Epithelial cell of esophagus (primary cell): ENCODE measurements at places on chromosomes 12 and 14.

DNA sequence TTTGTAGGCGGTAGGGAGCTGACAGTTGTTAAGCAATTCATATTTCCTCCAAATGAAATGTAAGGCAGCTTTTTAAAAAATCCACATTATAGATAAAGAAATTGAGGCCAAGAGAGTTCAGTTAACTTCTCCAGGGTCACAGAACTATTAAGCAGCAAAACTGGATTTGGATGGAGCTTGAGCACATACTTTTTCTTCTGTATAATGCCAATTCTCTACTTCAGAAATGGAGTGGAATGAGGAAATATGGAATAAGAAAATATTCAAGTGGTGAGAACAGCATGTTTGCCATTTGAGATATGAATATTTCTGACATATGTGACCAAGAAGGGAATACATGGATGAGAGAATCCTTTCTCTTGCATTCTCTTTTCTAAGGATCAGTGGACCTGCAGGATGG lies 233.1 kb downstream of the FOXG1 start:
- no peak for DNase-seq

DNA sequence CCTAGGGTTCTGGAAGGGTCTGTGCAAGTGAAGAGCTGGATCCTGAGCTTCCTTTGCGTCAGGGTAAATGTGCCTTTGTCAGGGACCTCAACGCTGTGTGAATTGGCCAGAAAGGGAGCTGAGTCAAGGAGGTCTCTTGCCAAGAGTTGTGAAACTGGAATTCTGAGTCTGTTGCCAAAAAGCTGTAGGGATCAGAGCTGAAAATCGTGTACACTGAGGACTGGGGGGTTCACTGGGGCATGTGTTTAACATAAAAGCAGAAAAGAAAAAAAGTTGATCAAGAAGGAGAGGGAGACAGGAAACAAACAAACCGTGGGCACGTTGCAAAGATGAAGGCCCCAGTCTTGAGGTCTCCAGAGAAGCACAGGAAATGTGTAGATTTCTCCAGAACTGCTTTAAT lies 1081.5 kb downstream of the VRK1 start:
- peak; percentile 42 for DNase-seq

GRCh38 chr12:59938190-59938962 lies 342.5 kb downstream of the SLC16A7 start:
- DNase-seq, result no peak

DNA sequence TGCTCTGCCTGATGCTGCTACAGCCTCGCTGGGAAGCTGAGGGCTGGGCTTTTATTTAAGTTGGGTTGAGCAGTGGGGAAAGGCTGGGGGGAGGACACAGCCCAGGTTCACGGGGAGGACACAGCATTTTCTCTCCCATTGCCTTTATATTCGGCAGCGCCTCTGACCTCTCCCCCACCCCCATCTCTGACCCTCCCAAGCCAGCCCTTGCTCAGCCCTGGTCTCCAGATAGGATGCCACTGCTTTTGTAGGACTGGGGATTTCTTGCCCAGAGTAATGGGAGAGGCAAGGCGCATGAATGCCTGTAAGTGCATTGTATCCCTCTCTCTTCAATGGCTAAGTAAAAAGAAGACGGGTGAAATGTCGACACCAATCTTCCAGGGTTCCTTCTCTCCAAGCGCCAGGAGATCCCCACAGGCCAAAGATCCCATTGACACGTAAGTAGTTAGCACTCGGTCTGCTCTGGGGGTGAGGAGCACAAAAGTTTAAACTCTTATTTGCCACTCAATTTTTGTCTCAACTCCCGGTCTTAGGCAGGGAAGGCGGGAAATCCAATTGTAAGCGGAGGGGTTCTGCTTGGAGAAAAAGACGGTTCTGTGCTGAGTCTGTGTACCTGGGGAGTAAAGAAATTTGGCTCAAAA lies 4.6 kb downstream of the HOXC4 start:
- no peak for DNase-seq

DNA sequence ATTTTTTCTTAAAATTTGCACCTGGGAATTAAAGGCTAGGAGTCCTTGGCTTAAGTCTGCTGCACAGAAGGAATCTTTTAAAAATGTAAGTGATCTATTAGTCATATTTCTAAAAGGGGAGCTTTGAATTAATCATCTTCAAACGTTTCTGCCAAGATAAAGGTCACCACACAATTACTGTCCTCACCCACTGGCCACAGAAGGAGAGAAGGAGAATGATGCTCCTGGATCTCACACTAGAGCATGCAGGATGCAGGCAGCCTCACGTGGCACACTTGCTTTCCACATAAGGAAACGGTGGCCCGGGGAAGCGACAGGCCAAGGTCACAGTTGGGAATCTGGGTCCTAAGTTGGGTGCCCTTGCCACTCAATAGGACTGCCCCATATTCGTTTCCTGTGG lies 16.9 kb downstream of the PLEKHG7 start:
- DNase-seq, result no peak

DNA sequence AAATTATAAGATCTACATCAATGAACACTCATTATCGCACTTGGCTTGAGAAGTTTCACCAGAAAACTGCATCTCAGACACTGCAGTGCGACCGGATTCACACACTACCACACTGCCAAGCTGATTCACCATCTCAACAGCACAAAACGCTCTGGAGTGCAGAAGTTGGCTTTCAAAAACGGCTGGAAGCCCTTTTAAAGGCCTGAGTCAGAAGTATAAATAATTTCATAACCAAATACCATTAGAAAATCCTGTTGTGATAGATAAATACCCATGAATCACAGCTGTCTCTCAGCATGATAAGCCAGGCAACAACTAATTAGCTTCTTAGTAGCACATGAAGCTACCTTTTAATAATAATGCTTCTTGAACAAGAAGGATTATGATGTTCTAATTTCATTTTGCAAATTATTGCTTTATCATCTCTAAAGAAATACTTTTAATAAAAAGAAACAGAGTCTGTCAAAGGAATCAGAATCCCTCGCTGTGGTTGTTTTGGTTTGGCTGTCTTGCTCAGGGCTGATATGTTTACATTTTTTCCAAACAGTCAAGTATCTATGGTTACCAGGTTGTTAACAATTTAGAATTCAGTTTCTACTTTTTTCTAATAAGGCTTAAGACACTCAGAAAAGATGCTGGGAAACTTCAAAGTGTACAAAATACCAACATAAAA lies 51.2 kb downstream of the SLC2A13 start:
- DNase-seq, result peak; percentile 81

DNA sequence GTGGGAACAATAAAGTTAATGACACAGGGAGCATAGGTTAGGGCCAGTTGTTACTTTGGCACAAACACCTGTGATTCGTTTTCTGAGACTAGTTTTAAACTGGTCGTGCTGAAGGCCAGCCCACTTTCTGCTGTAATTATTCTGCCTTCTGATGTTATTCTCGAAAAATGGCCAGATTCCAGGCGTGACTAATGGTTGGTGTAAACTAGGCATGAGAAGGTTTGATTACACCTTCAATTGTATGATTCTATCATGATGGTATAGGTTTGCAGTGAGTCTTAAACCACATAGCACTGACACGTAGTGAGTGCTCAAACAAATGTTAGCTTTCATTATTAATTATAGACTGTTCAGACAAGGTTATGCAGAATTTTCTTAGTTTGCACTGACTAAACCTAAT lies 39.0 kb downstream of the CKB start:
- DNase-seq, result peak; percentile 94

GRCh38 chr12:87085286-87085685 lies 829.1 kb upstream of the MGAT4C start:
- no peak for DNase-seq

DNA sequence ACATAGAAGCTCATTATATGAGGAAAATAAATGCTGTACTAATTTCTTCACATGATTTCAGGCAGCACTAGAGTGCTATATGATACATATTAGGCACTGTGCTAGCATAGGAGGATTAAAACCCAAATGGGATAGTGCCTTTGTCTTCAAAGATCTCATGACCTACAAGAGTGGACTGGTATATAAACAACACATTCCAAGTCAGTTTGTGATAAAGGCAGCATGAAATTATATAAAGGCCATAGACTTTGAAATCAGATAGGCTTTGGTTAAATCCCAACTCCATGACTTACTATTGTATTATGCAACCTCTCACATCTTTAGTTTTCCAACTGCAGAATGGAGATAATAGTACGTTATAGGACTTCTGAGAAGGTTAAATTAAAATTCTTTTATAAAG lies 179.7 kb downstream of the RAD51B start:
- peak; percentile 2 for DNase-seq

GRCh38 chr12:122063694-122064024 lies 14.9 kb upstream of the MLXIP start:
- DNase-seq, result no peak

DNA sequence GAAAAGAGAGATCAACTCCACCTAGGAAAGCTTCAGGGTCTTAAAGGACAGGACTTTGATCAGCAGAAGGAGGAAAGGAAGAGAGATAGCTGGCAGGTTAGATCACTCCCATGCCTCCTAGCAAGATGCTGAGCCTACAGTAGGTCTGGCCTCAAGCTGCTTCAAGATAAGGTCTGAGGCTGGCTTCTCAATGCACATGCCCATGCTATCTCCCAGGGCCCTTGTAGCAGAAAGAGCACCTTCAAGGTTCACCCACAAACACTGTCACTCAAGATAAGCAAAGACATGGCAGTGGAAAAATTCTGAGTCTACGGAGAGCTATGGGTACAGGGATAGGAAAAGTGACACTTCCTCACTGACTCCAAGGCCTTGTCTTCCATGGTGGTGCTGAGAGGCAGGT lies 14.3 kb downstream of the REM2 start:
- no peak for DNase-seq

GRCh38 chr14:92511453-92512238 lies 1.9 kb upstream of the RIN3 start:
- DNase-seq, result peak; percentile 91

DNA sequence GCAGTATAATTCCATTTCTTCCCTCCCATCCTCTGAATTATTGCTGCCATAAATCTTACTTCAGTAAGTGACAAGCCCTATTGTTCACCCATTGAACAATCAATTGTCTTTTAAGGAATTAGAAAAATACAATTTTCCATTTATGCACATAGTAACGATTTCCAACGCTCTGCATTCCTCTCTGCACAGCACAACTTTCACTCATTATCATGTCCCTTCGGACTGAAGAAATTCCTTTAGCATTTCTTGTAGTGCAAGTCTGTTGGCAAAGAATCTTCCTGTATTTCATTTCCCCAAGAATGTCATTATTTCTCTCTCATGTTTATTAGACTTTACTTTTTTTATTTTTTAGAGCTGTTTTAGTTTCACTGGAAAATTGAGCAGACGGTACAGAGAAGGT lies 252.1 kb upstream of the RTL1 start:
- DNase-seq, result no peak

- DNase-seq, result peak; percentile 40
Observed at GRCh38 chr14:31945074-31945613, 132.0 kb upstream of the ARHGAP5 start.

- DNase-seq, result no peak
Observed at GRCh38 chr14:28876572-28876945, 110.0 kb downstream of the FOXG1 start.

DNA sequence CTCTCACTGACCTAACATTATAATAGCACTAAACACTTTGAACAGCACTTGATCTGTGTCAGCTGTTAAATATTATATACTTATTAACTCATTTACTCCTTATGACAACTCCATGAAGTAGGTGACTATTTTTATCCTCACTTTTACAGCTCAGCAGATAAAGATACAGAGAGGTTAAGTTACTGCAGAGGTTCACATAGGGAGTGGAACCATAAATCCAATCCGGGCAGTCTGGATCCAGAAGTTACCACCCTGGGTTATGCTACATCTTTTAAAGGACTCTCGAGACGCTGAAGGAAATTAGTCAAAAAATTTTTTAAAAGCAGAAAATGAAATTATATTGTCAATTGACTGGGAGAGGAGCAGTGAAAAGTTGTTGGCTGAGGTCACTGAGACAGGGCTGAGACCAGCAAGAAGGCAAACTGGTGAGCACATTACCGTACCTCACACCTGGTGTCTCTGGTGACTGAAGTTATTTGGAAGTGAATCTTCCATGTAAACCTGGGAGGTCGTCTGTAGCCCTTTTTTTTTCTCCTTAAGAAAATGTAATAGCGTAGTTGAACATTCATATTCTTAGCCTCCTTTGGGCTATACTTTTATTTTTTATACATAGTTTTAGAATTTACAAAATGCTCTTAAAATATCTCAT lies 1.2 kb upstream of the RIMKLB start:
- DNase-seq, result no peak

- DNase-seq, result no peak
Observed at GRCh38 chr14:21016413-21017190, 8.3 kb downstream of the NDRG2 start.

GRCh38 chr12:18141048-18141982 lies 51.3 kb upstream of the RERGL start:
- peak; percentile 90 for DNase-seq

DNA sequence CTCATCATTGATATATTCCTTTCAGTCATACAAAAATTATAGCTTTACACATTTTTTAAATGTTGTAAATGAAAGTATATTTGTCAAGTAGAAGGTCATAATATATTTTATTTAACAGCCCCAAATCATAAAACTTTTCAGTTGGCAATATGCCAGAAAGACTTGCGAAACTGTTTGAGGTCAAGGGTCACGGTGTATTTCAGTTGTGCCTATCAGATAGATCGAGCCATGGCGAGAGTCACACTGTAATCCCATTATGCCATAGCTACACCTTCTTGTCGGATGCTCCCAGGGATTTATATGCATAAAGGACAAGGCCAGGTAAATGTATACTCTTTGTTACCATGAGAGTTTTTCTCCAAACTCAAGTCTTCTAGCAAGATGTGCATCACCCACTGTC lies 26.7 kb upstream of the G2E3 start:
- peak; percentile 5 for DNase-seq

DNA sequence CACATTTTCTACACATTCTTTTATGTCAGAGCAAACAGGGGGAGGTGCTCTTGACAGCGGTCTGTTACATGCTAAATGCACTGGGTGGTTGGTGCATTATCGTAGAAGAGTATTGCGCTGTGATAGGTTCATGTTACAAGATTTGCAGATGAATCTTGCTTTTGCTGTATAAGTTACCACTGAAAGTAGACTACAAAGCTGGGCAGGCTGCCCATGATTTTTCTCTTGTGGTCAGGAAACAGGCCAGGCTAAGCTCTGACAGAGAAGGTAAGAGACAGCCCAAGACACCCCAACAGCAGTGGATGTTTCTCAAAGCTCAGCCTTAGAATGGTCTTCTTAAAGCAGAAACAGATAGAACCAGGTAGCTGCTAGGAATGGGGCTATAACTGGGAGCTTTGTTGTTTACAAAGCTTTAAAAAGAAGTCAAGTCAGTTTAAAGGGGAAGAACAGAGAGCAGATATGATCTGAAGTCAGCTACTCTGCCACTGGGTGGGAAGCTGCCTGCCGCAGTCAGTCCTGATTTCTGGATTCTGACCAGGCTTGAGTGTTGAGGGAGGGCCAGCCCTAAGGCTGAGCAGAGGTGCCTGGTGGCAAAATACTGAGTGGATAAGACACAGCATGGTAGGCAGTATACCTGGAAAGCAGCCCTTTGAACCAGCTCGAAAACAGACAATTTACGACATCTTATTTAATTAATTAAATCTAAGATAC lies 9.4 kb downstream of the KCNA1 start:
- DNase-seq, result no peak

- no peak for DNase-seq
Observed at GRCh38 chr12:95963096-95963495, 20.0 kb downstream of the AMDHD1 start.

- peak; percentile 78 for DNase-seq
Observed at GRCh38 chr14:92316937-92317336, 6.0 kb upstream of the SLC24A4 start.

GRCh38 chr12:58313091-58313855 lies 371.9 kb downstream of the ATP23 start:
- peak; percentile 71 for DNase-seq
